Spleen (tissue), 13 donors: ENCODE measurements at places on chromosomes 4 and X. TPM values are rescaled to one million over a fixed set of nuclear protein-coding genes. Genes with fewer than 3 reads are reported as not detected.

DNA sequence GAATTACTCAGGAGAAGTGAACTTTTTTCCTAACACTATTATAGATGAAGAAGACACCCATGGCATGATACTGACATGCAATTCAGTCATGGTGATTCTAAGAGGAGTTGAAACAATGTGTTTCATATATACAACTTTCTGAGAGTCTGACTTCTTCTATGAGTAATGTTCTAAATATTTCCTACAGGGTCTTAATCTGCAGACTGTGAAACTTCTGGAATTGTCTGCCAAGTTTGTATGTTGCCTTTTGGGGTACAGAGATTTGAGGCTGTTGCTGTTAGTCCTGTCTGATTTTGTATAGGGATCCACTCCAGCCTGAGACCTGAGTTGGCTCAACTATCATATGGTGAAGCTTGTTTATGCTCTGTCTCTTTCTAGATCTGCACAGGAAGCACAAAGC is 160.6 kb upstream of the GATB start:
- no peak overlapping the region for H3K4me3 ChIP-seq
- no peak overlapping the region for H3K27ac ChIP-seq
- no peak for DNase-seq
- no peaks in the 10 kb centered on the region for H3K27me3 ChIP-seq
- no peaks in the 10 kb centered on the region for H3K4me1 ChIP-seq
- H3K36me3 ChIP-seq: no peaks in the 10 kb centered on the region

The NFXL1 gene
- total RNA-seq: 15.5 TPM

DNA sequence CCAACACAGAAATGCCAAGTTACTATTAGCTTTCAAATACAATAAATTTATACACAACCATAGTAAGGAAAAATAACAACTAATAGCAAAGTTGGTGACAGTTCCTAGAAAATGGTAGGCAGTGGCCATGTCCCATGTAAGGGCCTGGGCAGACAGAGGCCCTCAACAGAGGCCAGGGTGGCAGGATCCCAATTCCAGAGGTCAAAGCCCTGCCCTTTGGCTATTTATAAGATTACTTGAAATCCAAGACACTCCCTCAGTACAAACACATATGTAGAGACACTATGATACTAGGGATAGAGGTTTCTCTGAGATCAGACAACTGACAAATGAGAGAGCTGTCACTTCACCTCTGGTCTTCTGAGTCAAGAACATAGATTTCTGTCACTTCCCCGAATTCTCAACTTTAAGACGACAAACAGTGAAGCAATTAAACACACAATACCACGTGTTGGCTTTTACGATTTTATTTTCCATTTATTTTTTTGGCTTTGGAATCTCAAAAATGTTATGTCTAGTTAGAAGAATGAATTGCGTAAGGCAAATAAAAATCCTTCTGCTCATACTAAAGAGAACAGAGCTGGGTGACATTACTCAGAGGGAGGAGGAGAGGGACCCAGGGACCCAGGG is 16.3 kb upstream of the MAOB start:
- no peak overlapping the region for H3K4me3 ChIP-seq
- no peaks in the 10 kb centered on the region for H3K4me1 ChIP-seq
- no peaks in the 10 kb centered on the region for H3K36me3 ChIP-seq
- no peak overlapping the region for H3K27ac ChIP-seq
- no peak for DNase-seq
- H3K27me3 ChIP-seq: no peaks in the 10 kb centered on the region

The CD99L2 gene
- total RNA-seq: 39.7 TPM

DNA sequence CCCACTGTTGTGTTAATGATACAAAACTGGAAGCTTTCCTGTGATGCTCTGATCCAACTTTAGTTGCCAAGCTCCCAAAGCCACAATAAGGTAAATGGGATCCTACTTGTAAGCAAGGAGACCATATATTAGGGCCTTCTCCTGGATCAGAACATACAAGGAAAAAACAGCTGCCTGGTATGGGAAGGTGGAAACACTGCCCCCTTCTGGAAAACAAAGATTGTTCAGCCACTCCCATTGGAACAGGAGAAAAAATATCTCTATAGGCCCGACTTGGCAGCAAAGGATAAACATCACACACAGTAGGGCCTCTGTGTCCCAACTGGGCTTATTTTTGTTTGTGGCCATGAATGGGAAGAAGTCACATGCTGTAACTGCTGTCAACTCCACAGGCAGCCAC is 166.5 kb downstream of the TBX22 start:
- H3K27me3 ChIP-seq: no peaks in the 10 kb centered on the region
- no peak overlapping the region for H3K27ac ChIP-seq
- no peaks in the 10 kb centered on the region for H3K4me1 ChIP-seq
- H3K36me3 ChIP-seq: no peaks in the 10 kb centered on the region
- H3K4me3 ChIP-seq: no peak overlapping the region

The CFAP47 gene
- 0.15 TPM for total RNA-seq

- no peaks in the 10 kb centered on the region for H3K36me3 ChIP-seq
- no peak overlapping the region for H3K27ac ChIP-seq
- H3K27me3 ChIP-seq: no peaks in the 10 kb centered on the region
These were observed 52.2 kb downstream of the SPATA18 start for GRCh38 chr4:52103319-52103718.

- no peaks in the 10 kb centered on the region for H3K4me1 ChIP-seq
- peak overlapping the region; percentile 2 for H3K27ac ChIP-seq
- H3K4me3 ChIP-seq: no peak overlapping the region
- no peaks in the 10 kb centered on the region for H3K36me3 ChIP-seq
- no peaks in the 10 kb centered on the region for H3K27me3 ChIP-seq
These were observed 31.4 kb upstream of the SETD7 start for GRCh38 chr4:139587446-139587845.

DNA sequence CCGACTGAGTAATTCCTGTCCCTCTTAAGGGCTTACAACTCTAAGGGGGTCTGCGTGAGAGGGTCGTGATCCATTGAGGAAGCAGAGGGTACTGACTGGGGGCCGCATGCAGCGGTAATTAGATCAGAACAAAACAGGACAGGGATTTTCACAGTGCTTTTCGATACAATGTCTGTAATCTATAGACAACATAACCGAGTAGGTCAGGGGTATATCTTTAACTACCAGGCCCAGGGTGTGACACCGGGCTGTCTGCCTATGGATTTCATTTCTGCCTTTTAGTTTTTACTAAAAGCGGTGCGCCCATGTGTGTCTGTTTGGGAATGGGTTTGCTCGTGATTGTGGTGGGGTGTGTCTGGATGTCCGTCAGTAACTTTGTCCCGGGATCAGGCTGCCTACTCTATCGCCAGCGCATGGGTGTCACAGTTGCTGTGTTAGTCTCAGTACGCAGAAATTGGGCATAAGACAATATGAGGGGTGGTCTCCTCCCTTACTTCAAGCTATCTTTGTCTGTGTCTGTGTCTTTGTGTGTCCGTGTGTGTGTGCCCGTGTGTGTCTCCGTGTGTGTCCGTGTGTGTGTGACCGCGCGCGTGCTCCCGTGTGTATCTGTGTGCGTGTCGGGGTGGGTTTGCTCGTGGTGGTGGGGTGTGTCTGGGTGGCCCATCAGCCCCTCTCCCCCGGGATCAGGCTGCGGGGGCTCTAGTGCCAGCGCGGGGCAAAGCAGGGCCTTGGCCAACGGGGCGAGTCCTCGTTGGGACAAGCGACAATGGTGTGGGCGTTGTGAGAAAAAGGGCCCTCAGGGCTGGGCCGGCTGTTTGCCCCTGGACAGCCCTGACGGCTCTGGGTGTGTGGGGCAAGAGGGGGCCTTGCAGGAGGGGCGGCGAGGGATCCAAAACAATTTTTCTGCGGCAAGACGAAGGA is 10.4 kb downstream of the FRG2 start:
- DNase-seq: peak; percentile 54
- H3K36me3 ChIP-seq: no peaks in the 10 kb centered on the region
- peaks cover 62% of the 10 kb centered on the region for H3K4me1 ChIP-seq
- H3K27ac ChIP-seq: no peak overlapping the region

- no peaks in the 10 kb centered on the region for H3K27me3 ChIP-seq
- H3K4me1 ChIP-seq: no peaks in the 10 kb centered on the region
- no peak overlapping the region for H3K27ac ChIP-seq
- no peaks in the 10 kb centered on the region for H3K36me3 ChIP-seq
- DNase-seq: no peak
These were observed 104.6 kb downstream of the SLC10A6 start for GRCh38 chr4:86744570-86744969.

GRCh38 chr4:138761638-138762220 is 253.9 kb upstream of the NOCT start:
- no peaks in the 10 kb centered on the region for H3K36me3 ChIP-seq
- H3K27ac ChIP-seq: no peak overlapping the region
- no peak overlapping the region for H3K4me3 ChIP-seq
- no peaks in the 10 kb centered on the region for H3K27me3 ChIP-seq

The LDB2 gene
- total RNA-seq: 207 TPM

- no peaks in the 10 kb centered on the region for H3K27me3 ChIP-seq
- H3K36me3 ChIP-seq: no peaks in the 10 kb centered on the region
- no peak overlapping the region for H3K27ac ChIP-seq
- H3K4me3 ChIP-seq: no peak overlapping the region
- no peak for DNase-seq
These were observed 131.6 kb downstream of the GATB start for GRCh38 chr4:151629097-151629783.

The PDZD4 gene
- 12.7 TPM for total RNA-seq

DNA sequence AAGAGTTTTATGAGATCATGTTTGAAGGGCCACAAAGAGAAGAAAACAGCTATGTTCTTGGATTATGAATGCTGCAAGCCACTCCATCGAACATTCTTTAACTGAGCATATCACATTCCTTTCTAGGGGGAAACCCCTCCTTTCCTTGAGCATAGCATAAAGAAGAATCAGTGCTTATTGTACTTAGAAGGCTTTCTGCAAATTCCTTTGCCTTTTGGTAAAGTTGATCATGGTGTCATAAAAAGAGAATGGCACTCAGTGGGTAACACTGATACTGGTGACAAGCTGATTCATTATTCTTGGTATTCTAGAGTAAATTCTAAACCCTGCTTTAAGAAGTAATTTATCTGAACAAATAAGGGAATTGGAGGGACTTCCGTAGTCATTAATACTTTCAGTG is 88.5 kb upstream of the GPR34 start:
- H3K4me1 ChIP-seq: no peaks in the 10 kb centered on the region
- H3K27ac ChIP-seq: no peak overlapping the region
- DNase-seq: no peak

- DNase-seq: no peak
- no peaks in the 10 kb centered on the region for H3K27me3 ChIP-seq
- no peak overlapping the region for H3K27ac ChIP-seq
- H3K36me3 ChIP-seq: no peaks in the 10 kb centered on the region
- no peak overlapping the region for H3K4me3 ChIP-seq
These were observed 349.2 kb upstream of the NOCT start for GRCh38 chr4:138666366-138666765.

The CRMP1 gene
- total RNA-seq: 0.83 TPM

DNA sequence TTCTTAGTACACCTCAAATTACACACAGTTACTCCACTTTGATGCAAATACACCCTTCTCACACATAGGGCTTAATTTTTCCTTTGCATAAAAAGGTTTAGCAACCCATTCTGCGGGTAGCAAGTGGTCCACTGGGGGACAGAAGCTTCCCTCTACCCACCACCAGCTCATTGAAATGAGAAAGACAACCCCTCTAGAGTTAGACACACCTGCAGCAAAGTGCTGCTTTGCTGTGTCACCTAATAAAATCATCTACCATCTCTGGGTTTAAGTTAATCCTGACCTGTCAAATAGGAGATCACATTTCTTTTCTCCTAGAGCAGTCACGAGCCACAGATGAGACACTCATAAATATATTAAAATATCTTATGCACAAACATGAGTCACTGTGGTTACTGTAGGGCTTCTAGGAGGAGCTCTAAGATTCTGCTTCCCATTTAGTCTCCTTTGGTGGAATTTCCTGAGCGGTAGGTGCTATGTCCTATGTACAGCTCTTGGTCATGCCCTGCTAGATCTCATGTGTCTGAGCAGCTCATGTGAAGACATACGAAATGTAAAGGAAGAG is 11.9 kb downstream of the BMX start:
- no peaks in the 10 kb centered on the region for H3K4me1 ChIP-seq
- H3K4me3 ChIP-seq: no peak overlapping the region
- no peaks in the 10 kb centered on the region for H3K27me3 ChIP-seq
- no peak for DNase-seq
- H3K36me3 ChIP-seq: no peaks in the 10 kb centered on the region

GRCh38 chr4:139401368-139401767 is 52.6 kb upstream of the RAB33B start:
- DNase-seq: no peak
- H3K27me3 ChIP-seq: no peaks in the 10 kb centered on the region
- H3K36me3 ChIP-seq: peaks cover 25% of the 10 kb centered on the region
- no peaks in the 10 kb centered on the region for H3K4me1 ChIP-seq
- no peak overlapping the region for H3K4me3 ChIP-seq

GRCh38 chr4:3781997-3782930 is 16.1 kb downstream of the ADRA2C start:
- no peaks in the 10 kb centered on the region for H3K36me3 ChIP-seq
- no peaks in the 10 kb centered on the region for H3K4me1 ChIP-seq
- DNase-seq: no peak
- H3K27me3 ChIP-seq: peaks cover 8% of the 10 kb centered on the region

- H3K36me3 ChIP-seq: no peaks in the 10 kb centered on the region
- H3K27me3 ChIP-seq: no peaks in the 10 kb centered on the region
- no peak overlapping the region for H3K27ac ChIP-seq
- H3K4me3 ChIP-seq: no peak overlapping the region
These were observed 204.5 kb upstream of the PSAPL1 start for GRCh38 chr4:7638984-7639789.

DNA sequence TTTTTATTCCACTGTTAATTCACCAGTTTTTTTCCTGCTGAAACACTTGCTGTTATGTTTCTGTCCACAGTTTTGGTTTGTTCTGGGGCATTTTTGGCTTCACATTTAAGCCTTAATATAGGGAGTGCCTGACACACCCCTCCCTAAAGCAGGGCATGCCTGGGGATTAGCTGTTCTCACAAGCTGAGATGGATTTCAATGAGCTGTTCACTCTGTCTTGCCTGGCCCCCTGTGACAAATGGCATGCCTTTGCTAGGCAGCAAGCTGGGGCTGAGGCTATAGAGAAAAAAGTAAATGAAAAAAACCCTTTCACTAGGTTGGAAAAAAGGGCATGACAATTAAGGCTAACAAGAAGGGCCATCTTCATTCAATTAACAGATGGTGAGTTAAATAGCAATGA is 22.4 kb downstream of the LPAR4 start:
- H3K4me3 ChIP-seq: no peak overlapping the region
- no peak for DNase-seq
- H3K27ac ChIP-seq: no peak overlapping the region
- H3K36me3 ChIP-seq: no peaks in the 10 kb centered on the region
- H3K4me1 ChIP-seq: no peaks in the 10 kb centered on the region

- H3K4me1 ChIP-seq: no peaks in the 10 kb centered on the region
- H3K4me3 ChIP-seq: no peak overlapping the region
- H3K36me3 ChIP-seq: no peaks in the 10 kb centered on the region
- no peak overlapping the region for H3K27ac ChIP-seq
These were observed 51.3 kb upstream of the FRMPD3 start for GRCh38 chrX:107398115-107398514.

DNA sequence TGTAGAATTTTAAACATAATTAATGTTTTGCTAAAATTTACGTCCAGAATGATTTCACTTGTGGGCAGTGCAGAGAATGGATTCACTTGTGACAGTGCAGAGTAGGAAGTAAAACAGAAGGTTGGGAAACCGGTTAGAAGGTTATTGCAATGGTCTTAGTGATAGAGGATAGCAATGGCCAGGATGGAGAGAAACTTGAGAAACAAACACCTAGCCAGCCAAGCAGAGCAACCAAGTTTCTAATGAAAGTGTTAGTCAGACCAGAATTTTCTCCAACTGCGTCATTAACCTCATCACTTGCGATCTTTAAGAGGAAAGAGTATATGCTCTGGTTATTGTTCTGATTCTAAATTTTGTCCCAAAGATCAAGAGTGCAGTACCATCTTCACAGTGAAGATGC is 50.0 kb upstream of the TBC1D9 start:
- DNase-seq: no peak
- no peaks in the 10 kb centered on the region for H3K36me3 ChIP-seq

The QRFPR gene
- total RNA-seq: not detected
